ENCODE measurements at places on chromosomes 16 and 17. TPM values are rescaled to one million over a fixed set of nuclear protein-coding genes. Genes with fewer than 3 reads are reported as not detected.

DNA sequence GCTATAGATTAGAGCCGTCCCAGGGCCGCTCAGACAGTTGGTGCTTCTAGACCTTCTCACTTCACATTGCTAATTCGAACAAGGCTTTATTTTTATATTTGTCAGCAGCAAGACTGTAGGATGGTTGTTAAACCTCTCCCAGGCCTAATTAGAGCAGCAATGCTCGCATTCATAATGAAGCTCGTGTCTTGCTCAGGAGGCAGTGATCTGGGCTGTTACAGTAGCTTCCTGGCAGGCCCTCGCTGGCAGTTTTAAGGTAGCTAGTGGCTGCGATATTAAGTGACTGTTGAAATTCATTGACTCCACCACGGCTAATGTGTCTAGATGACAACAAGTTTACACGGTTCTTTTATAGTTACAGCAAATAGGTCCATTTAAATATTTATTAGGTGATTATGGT is 23.2 kb upstream of the ANKFN1 start:
- no peak overlapping the region for H3K27ac ChIP-seq
- H3K4me3 ChIP-seq, result no peak overlapping the region
- no peaks in the 10 kb centered on the region for H3K27me3 ChIP-seq

YBX2 gene
- 0.67 TPM for total RNA-seq

KRT24 gene
- not detected for total RNA-seq

RAB11FIP4 gene
- total RNA-seq, result 30.3 TPM

SCIMP gene
- not detected for total RNA-seq

- H3K4me1 ChIP-seq, result peaks cover 11% of the 10 kb centered on the region
- DNase-seq, result no peak
- H3K27ac ChIP-seq, result peak overlapping the region; percentile 95
Measured at GRCh38 chr16:87316450-87316922, 706 bp downstream of the C16orf95 start.

DNA sequence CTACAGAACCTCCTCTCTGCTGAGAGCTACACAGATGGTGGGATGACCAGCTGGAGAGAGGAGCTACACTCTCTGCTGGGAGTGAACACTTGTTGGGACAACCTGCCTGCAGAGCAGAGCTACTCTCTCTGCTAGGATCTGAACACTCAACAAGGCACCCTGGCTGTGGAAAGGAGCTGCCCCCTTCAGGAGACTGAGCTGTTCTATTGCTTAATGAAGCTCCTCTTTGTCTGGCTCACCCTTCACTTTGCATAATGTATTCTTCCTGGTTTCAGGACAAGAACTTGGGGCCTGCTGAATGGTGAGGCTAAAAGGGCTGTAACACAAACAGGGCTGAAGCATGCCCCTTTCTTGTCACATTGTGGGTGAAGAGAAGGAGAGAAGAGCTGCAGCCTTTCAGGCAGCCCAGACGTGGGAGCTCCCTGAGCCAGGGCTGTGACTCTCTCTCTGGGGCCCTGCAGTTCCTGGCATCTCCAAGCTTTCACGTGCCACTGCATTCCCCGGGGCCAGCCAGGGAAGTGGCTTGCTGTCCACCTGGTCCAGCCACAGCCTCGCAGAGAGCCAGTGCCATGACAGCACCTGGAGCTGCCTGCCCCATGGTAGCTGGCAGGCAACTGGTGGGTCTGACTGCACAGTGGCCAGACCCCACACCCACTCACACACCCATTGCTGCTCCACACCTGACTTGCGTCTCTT is 272.8 kb upstream of the KCNJ16 start:
- H3K4me3 ChIP-seq, result no peak overlapping the region
- no peak overlapping the region for H3K27ac ChIP-seq
- no peaks in the 10 kb centered on the region for H3K4me1 ChIP-seq
- no peaks in the 10 kb centered on the region for H3K36me3 ChIP-seq
- DNase-seq, result no peak
- peaks cover 8% of the 10 kb centered on the region for H3K27me3 ChIP-seq

DNA sequence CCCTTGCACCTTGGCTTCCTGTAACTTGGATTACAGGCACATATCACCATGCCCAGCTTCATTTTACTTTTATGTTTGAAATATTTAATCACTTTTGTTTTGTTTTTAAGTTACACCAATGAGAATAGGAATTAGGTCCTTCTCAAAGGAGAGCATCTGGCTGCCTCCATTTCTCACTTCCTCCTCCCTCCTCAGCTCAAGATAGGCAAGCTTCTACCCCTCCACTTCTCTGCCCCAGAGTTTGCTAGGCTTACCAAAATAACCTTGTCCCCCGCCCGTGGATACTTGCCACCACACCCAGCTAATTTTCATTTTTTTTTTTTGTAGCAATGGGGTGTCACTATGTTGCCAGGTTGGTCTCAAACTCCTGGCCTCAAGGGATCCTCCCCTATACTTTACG is 17.9 kb downstream of the GABARAPL2 start:
- H3K4me3 ChIP-seq, result no peak overlapping the region
- DNase-seq, result no peak
- H3K4me1 ChIP-seq, result peaks cover 7% of the 10 kb centered on the region
- H3K27ac ChIP-seq, result no peak overlapping the region
- H3K36me3 ChIP-seq, result peaks cover 5% of the 10 kb centered on the region
- no peaks in the 10 kb centered on the region for H3K27me3 ChIP-seq

DNA sequence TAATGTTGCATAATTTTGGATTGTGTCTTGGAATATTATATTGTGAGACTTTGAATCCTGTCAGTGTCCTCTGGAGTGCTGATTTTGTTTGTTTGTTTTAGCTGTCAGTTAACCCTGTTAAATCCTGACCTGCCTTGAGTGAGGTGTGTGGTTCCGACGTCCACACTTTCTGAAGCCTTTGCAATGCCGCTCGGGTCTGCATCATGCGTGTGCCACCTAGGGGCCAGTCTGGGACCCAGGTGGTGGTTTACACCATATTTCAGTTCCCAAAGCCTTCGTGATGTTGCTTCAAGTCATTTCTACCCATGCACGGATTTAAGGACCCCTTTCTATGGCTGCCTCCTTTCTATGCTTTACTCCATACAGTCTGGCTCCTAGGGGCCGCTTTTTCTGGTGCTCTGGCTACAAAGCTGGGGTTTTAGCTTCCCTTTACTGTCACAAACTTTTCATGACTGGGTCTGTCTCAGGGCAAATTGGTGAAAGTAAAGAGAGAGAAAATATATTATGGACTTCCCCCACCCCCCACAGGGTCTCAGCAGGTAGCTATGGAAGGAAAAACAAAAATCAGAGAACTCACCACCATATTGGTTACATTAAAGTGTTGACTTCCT is 11.4 kb upstream of the OR4D1 start:
- no peaks in the 10 kb centered on the region for H3K36me3 ChIP-seq
- H3K4me1 ChIP-seq, result no peaks in the 10 kb centered on the region
- no peaks in the 10 kb centered on the region for H3K27me3 ChIP-seq
- H3K27ac ChIP-seq, result no peak overlapping the region

TBC1D3B gene
- total RNA-seq, result 2.0 TPM

TBC1D3 gene
- not detected for total RNA-seq

MMP15 gene
- total RNA-seq, result 0.43 TPM

DNA sequence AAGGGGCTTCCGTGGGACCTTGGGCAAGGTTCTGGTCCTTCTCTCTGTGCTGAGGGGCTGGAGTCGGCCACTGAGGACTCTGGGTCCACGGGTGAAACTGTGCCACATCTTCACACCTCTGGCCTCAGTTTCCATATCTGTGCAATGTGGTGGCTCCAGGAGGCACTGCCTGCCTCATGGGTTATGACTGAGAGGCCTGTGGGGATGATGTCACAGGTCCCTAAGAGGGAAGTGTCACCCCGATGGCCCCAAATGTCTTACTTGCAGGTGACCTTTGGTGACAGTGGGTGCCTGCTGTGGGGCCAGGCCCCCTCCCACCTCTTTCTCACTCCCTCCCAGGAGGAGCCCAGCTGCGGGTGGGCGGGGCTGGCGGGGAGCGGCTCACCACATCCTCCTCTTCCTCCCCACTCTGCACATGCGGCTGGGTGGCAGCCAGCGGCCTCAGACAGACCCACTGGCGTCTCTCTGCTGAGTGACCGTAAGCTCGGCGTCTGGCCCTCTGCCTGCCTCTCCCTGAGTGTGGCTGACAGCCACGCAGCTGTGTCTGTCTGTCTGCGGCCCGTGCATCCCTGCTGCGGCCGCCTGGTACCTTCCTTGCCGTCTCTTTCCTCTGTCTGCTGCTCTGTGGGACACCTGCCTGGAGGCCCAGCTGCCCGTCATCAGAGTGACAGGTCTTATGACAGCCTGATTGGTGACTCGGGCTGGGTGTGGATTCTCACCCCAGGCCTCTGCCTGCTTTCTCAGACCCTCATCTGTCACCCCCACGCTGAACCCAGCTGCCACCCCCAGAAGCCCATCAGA is at the start of gene IL21R:
Gene IL21R, plus strand, starts transcription at position 407 of the 801 bp plus-strand sequence. CDS start 27,898 bp downstream, outside the sequence.
- DNase-seq, result peak; percentile 94
- H3K4me1 ChIP-seq, result peaks cover 38% of the 10 kb centered on the region
- peak within 1 kb of the TSS; percentile 97 for H3K27ac ChIP-seq
- H3K36me3 ChIP-seq, result peaks cover 42% of the 10 kb centered on the region
- peak within 1 kb of the TSS; percentile 99 for H3K4me3 ChIP-seq

DNA sequence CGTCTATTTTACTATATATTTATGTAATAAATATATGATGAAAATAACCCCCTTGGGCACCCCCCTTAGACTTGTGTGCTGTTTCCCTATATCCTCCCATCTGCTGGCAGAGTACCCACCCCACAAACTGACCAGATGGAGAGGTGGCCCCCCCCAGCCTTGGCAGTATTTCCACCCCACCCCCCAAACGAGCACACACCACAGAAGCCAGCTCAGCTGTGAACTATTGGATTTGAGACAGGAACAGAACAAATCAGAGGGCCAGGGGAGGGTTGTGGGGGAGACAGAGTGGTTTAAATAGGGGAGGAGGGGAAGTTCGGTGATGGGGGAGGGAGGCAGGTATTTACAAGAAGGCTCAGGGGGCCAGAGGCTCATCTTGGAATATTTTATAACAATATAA is 7.8 kb downstream of the NR1D1 start:
- H3K36me3 ChIP-seq, result peaks cover 35% of the 10 kb centered on the region
- H3K4me3 ChIP-seq, result no peak overlapping the region
- H3K27me3 ChIP-seq, result no peaks in the 10 kb centered on the region

- peaks cover 20% of the 10 kb centered on the region for H3K4me1 ChIP-seq
- H3K4me3 ChIP-seq, result no peak overlapping the region
- no peaks in the 10 kb centered on the region for H3K36me3 ChIP-seq
- H3K27me3 ChIP-seq, result no peaks in the 10 kb centered on the region
- no peak overlapping the region for H3K27ac ChIP-seq
Measured at GRCh38 chr16:21156767-21157467, 1.6 kb upstream of the LDAF1 start.

- H3K4me3 ChIP-seq, result peak overlapping the region; percentile 3
- peaks cover 93% of the 10 kb centered on the region for H3K4me1 ChIP-seq
- no peak for DNase-seq
- H3K27me3 ChIP-seq, result no peaks in the 10 kb centered on the region
- peak overlapping the region; percentile 55 for H3K27ac ChIP-seq
Measured at GRCh38 chr17:8951206-8951605, 14.3 kb downstream of the PIK3R5 start.

DNA sequence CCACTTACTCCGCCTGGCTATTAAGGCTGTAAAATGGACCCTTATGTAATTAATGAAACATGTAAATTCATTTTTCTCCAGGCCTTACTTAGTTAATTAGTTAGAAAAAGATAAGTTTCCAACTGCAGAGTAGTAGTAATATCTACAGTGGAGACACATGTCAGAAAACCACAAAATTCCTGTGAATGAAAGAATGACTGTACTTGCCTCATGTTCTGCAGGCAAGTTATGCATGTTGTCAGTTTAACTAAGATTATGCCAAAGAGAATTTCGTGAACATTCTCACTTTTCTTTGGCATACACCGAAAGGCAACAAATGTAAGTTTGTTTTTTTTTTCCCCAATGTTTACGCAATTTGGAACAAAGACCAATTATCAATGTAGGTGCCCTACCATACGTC is 16.8 kb upstream of the CCL1 start:
- no peak overlapping the region for H3K4me3 ChIP-seq
- H3K4me1 ChIP-seq, result peaks cover 56% of the 10 kb centered on the region
- no peaks in the 10 kb centered on the region for H3K36me3 ChIP-seq

- H3K4me1 ChIP-seq, result peaks cover 87% of the 10 kb centered on the region
- H3K4me3 ChIP-seq, result no peak overlapping the region
- DNase-seq, result no peak
- no peaks in the 10 kb centered on the region for H3K27me3 ChIP-seq
- peaks cover 22% of the 10 kb centered on the region for H3K36me3 ChIP-seq
Measured at GRCh38 chr17:75370286-75370915, 35.1 kb downstream of the GRB2 start.

- no peak overlapping the region for H3K27ac ChIP-seq
- DNase-seq, result no peak
- H3K36me3 ChIP-seq, result no peaks in the 10 kb centered on the region
- no peak overlapping the region for H3K4me3 ChIP-seq
- H3K4me1 ChIP-seq, result no peaks in the 10 kb centered on the region
Measured at GRCh38 chr16:1180549-1181403, 27.9 kb downstream of the CACNA1H start.

NTN1 gene
- 0.60 TPM for total RNA-seq

RPTOR gene
- 48.6 TPM for total RNA-seq

DNA sequence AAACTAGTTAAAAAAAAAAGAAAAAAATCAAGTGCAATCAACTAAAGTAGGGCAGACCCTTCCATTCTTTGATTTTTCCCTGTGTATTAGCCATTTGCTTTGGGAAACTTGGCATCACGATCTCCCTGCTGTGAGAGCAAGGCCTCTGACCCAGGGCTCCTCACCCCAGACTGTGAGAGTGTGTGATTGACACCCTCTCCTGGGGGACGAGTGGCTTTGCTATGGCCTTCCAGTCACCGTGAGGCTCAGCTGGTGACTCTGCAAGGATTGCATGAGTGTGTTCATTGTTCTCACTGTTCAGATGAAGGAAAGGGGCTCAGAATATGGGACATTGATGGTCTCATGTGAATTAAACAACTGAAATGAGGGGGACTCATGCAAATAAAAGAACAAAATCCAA is 69.0 kb upstream of the BCAR1 start:
- H3K4me1 ChIP-seq, result peaks cover 35% of the 10 kb centered on the region
- H3K27ac ChIP-seq, result no peak overlapping the region
- no peak overlapping the region for H3K4me3 ChIP-seq
- DNase-seq, result no peak
- peaks cover 11% of the 10 kb centered on the region for H3K36me3 ChIP-seq

GRCh38 chr16:30187971-30188561 is 4.7 kb downstream of the CORO1A start:
- no peaks in the 10 kb centered on the region for H3K27me3 ChIP-seq
- peak overlapping the region; percentile 55 for H3K27ac ChIP-seq
- peak; percentile 16 for DNase-seq
- peaks cover 43% of the 10 kb centered on the region for H3K36me3 ChIP-seq

ZNF785 gene
- total RNA-seq, result 10.8 TPM

CDC6 gene
- total RNA-seq, result 105 TPM

- peaks cover 3% of the 10 kb centered on the region for H3K27me3 ChIP-seq
- H3K4me3 ChIP-seq, result no peak overlapping the region
- no peak overlapping the region for H3K27ac ChIP-seq
- no peak for DNase-seq
Measured at GRCh38 chr16:12985516-12985915, 84.1 kb downstream of the SHISA9 start.

Measured in activated CD4-positive, alpha-beta T cell treated with anti-CD3 and anti-CD28 coated beads for 36 hours (primary cell).